ENCODE measurements at places on chromosomes 2 and 18.

DNA sequence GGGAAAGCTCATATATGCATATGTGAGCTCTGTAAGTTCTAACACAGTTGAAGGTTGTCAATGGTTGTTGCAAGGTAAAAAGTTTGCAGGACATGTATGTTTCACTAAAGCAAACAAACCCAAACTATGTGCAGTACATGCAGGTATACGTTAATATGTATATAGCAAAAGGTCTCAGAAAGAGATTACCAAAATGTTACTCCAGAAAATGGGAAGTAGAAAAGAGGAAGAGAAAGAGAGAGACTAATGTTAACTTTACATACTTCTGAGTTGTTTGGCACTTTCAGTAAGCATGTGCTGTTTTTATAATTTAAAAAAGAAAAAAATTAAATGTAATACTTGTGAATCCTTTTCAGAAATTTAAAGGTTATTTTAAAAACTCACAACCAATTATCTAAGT lies 32.8 kb upstream of the PEX13 start:
- DNase-seq: no peak

DNA sequence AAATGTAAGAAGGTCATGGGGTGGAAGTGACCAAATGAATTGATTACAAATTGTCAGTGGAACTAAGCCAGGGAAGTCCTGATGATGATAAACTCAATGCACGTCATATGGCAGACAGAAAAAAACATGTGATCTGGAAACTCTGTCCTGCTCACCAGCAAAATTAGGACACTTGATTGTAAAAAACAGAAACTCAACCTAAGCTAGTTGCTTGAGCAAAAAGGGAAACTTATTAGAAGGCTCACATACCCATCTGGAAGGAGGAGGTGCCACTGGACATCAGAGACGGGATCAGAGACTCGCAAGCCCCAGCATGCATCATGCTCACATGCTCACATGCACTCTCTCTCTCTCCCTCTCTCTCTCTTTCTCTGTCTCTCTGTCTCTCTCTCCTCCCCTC lies 96.8 kb downstream of the SP3 start:
- DNase-seq: no peak

- DNase-seq: no peak
These were observed 10.5 kb downstream of the GDF7 start for GRCh38 chr2:20677301-20678085.

DNA sequence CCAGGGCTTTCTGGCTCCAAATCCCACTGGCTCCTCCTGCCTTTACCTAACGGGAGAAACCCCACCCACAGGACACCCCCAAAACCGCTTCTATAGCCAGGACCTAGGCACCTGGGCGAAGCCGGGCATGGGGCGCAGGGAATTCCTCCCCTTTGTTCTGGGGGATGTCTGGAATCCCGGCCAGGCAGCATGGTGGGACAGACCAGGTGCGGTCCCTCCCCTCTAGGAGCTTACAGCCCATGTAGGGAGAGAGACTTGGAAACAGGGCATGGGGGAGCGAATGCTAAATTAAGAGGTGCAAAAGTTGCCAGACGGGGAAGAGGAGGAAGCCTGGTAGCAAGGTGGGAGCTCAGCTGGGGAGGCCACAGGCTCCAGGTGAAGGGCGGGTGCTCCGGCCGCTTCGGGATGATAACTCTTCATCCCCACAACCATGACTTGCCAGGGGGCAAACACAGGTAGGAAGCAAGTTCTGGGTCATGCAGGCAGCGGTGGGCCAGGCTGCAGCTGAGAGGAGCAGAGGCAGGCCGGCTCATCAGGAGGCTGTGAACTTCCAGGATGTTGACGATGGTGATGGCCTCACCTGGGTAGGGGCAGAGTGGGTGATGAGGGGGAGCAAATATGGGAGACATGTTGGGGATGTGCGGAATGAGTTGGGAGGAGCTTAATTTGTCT lies 1.3 kb downstream of the TMEM37 start:
- no peak for DNase-seq

GRCh38 chr2:25241452-25241851 lies 73.1 kb upstream of the POMC start:
- no peak for DNase-seq

All from CD4-positive, alpha-beta T cell treated with Interleukin-15 for 1 hour (primary cell).